ENCODE measurements at places on chromosomes 6 and 20.

DNA sequence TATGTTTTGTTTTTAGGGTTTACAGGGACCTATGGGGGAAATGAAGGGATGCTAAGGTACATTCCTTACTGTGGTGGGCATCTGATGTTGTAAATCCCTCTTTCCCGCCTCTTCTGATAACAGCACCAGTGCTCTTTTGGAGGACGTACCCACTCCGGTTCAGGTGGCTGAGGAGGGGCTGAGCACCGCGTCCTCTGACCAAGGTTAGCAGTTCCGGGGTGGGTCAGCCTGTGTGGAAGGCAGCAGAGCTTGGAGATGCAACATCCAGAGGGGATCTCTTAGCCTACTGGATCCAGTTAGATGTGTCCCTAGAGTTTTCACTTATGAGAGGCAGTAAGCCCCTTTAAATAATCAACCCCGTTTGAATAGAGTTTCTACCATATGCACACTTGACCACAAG, 135.3 kb upstream of the KCNG1 start:
- no peak overlapping the region for H3K4me3 ChIP-seq
- H3K27me3 ChIP-seq: peaks cover 48% of the 10 kb centered on the region
- H3K4me1 ChIP-seq: no peaks in the 10 kb centered on the region
- no peak overlapping the region for H3K27ac ChIP-seq

DNA sequence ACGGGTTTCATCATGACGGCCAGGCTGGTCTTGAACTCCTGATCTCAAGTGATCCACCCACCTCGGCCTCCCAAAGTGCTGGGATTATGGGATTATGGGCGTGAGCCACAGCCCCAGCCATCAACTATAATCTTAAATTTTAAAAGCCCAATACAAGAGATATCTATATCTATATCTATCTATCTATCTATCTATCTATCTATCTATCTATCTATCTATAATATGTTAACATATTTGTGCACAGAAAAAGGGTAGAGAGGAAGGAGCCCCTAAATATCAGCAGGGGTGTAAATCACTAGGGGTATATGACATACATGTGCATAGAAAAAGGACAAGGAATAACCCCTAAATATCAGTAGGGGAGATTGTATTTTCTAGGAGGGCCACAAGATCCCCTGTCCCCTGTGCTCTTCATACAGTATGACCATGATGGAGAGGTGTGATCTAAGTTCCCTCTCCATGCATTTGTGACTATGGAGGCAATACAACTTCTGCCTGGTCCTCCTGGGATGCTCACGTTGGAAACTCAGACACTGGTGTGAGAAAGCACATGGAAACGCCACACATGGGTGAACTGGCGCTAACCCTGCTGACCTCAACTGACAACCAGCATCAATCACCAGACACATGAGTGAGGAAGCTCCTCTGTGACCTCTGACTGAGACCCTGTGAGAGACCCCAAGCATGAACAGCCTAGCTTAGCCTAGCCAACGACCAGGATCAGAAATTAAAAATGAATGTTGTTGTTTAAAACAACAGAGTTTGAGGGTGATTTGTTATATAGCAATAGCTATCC, 1.2 kb upstream of the SPATS1 start:
- H3K4me3 ChIP-seq: no peak overlapping the region
- H3K27me3 ChIP-seq: peaks cover 39% of the 10 kb centered on the region
- H3K36me3 ChIP-seq: no peaks in the 10 kb centered on the region
- ATAC-seq: no peak

DNA sequence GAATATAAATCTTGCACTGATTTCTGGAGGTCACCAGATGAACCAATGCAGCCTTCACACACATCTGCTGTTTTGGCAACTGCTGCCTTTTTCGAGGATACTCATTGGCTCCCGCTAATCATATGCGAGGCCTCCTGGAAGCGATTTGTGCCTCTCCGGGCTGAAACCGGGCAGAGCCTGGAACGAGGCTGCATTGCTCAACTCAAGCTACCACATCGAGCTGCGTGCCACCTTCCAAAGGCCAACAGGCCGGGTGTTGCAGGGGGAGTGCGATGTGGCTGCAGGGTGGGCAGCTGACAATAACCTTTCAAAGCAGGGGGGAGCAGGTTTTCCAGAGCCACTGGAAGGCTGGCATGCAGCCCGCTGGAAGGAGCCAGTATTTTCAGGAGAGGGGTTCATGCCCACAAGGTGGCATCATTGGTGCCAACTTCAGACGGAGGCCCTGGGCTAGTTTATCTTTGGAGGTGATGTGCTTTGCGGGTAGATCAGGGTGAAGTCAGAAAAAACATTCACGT, 122.6 kb upstream of the IFNGR1 start:
- peaks cover 9% of the 10 kb centered on the region for H3K4me1 ChIP-seq
- H3K4me3 ChIP-seq: no peak overlapping the region
- no peaks in the 10 kb centered on the region for H3K36me3 ChIP-seq
- H3K27me3 ChIP-seq: no peaks in the 10 kb centered on the region

DNA sequence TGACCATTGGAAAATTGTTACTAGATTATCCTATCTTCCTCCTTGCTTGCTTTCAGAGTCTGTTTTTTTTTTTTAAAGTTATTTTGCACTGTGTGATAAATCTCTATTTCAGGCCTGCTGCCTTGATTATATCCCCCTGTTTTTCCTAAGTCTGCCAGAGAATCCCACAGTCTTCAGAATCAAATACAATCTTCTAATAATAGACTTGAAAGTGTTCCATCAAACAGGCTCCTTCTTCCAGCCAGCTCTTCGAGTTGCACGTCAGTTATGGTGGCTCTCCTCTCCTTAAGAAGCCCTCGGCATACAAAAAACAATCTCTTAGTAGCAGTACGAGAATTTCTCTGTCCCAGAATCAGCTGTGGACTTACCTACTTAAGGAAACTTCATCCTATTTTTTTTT, 92.9 kb upstream of the NOX3 start:
- H3K36me3 ChIP-seq: no peaks in the 10 kb centered on the region
- ATAC-seq: no peak
- no peak overlapping the region for H3K27ac ChIP-seq

DNA sequence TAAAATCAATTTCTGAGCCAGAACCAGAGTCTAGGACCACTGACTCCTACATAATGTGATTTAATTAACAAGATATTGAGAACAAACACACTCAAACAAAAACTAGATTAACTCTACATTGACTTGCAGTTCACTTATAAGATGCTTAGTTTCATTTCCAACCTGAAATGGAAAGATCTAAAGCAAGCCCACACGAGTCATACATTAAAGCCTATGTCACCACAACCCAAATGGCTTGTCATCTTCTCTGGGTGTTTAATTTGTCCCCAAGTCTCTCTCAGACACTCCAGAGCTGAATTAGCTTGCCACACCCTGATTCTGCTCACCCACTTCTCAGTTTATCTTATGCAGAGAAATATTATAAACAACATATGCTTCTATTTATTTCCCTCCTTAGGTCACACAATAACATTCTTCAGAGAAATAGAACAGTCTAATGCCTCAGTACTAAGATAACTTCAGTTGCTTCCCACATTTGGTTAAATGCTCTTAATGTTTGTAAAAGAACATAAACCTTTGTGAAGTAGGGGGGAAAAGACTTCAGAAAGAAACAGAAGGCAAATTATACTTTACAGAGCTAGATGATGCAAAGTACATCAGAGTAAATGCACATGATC, 8.8 kb upstream of the FBXO30 start:
- no peak overlapping the region for H3K27ac ChIP-seq
- no peak overlapping the region for H3K4me3 ChIP-seq
- H3K4me1 ChIP-seq: no peaks in the 10 kb centered on the region
- H3K36me3 ChIP-seq: no peaks in the 10 kb centered on the region

DNA sequence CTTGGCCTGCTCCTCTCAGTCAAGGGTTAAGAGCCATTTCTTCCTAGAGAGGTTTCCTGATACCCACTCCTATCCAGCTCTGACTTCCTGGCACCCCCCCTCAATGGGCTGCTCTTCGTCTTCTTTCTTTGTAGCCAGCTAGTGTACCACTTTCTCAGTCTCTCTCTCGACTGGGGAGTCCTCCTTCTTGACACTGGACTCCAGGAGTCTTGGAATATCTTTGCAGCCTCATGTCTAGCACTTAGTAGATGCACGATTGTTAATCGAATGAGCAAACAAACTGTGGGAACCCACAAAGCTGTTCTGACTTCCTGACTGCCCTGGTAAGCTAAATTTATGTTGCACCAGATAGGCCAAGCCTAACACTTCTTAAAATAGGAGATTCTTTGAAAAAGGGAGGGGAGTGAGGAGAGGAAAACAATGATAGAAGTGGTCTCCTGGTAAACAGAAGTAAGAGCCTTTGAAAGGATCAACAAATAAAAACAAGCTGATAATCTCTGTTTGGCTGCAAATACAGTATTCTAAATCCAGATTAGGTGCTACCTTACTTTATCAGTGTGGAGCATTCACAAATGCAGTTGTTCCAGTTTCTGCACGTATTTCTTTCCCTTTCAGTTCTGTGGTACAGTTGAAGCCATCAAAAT, 160.1 kb upstream of the CITED2 start:
- no peak overlapping the region for H3K27ac ChIP-seq
- no peaks in the 10 kb centered on the region for H3K27me3 ChIP-seq
- no peak for ATAC-seq
- H3K36me3 ChIP-seq: no peaks in the 10 kb centered on the region

DNA sequence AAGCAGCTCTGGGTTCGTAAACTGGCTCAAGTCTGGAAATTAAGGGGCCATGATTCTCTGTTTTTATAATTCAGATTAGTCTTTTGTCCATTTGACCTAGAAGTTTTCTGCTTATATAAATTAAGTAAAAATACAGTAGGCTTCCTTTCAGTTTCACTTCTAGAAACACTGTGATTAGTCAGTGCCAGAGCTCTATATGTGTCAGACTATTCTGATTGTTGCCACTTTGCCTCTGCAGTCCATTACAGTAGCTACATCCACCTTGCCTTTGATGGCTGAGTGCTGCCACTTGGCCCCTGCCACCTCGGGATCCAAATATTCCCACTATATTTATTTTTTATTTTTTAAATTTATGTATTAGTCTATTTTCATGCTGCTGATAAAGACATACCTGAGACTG, 7.9 kb downstream of the ZC2HC1B start:
- no peak overlapping the region for H3K4me3 ChIP-seq
- no peaks in the 10 kb centered on the region for H3K27me3 ChIP-seq

DNA sequence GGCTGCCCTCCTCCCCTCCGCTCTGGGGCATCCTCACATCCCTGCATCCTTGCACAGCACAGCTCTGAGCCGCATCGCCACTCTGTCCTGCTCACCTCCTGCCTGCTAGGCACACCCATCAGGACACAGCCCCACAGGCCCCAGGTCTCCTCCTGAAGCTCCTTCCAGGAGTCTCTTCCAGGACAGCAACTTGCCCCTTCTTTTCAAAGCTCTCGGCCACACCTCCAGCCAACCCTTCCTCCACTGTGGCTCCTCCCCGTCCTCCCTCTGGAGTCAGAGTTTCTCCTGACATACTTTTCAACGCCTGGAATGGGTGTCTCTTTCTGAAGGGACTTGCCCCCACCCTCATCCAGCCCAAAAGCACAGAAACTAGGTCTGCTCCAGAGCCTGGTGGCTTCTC, 77.3 kb downstream of the SLC23A2 start:
- H3K4me1 ChIP-seq: no peaks in the 10 kb centered on the region
- H3K4me3 ChIP-seq: no peak overlapping the region
- ATAC-seq: no peak
- H3K36me3 ChIP-seq: peaks cover 5% of the 10 kb centered on the region
- H3K27ac ChIP-seq: no peak overlapping the region

DNA sequence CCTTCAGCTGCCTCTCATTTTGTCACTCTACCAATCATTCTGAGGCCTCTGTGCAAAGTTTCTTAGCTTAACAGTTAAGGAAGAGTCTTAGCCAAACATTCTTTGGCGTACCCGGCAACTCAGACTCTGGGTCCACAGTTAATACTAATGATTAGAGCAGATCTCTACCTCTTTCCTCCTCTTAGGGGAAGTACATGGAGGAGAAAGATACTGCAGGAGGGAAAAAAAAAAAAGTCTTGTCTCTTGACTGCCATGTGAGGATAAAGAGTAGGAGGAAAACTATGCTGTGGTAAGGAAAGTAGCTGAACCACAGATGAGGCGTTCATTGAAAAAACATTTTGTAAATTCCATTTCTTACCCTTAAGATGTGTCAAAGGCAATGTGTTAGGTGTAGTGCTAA, 44.0 kb upstream of the MARCKS start:
- H3K27me3 ChIP-seq: no peaks in the 10 kb centered on the region
- H3K27ac ChIP-seq: no peak overlapping the region
- no peaks in the 10 kb centered on the region for H3K4me1 ChIP-seq

GRCh38 chr20:50267041-50267865, 76.6 kb downstream of the CEBPB start:
- peaks cover 9% of the 10 kb centered on the region for H3K4me1 ChIP-seq
- no peaks in the 10 kb centered on the region for H3K27me3 ChIP-seq
- H3K36me3 ChIP-seq: no peaks in the 10 kb centered on the region
- no peak overlapping the region for H3K4me3 ChIP-seq
- peak; percentile 56 for ATAC-seq

GRCh38 chr6:126033696-126034095, 47.4 kb downstream of the TRMT11 start:
- H3K36me3 ChIP-seq: peaks cover 12% of the 10 kb centered on the region
- no peaks in the 10 kb centered on the region for H3K27me3 ChIP-seq
- no peak overlapping the region for H3K4me3 ChIP-seq
- no peak overlapping the region for H3K27ac ChIP-seq
- ATAC-seq: peak; percentile 83

GRCh38 chr6:84752118-84752850, 12.1 kb downstream of the TBX18 start:
- no peak overlapping the region for H3K27ac ChIP-seq
- no peak overlapping the region for H3K4me3 ChIP-seq
- peaks cover 10% of the 10 kb centered on the region for H3K27me3 ChIP-seq
- H3K4me1 ChIP-seq: no peaks in the 10 kb centered on the region
- no peak for ATAC-seq

- H3K27me3 ChIP-seq: no peaks in the 10 kb centered on the region
- no peak for ATAC-seq
- H3K4me3 ChIP-seq: no peak overlapping the region
- H3K27ac ChIP-seq: no peak overlapping the region
These were observed 438.4 kb upstream of the ADGRB3 start for GRCh38 chr6:68196645-68197044.

DNA sequence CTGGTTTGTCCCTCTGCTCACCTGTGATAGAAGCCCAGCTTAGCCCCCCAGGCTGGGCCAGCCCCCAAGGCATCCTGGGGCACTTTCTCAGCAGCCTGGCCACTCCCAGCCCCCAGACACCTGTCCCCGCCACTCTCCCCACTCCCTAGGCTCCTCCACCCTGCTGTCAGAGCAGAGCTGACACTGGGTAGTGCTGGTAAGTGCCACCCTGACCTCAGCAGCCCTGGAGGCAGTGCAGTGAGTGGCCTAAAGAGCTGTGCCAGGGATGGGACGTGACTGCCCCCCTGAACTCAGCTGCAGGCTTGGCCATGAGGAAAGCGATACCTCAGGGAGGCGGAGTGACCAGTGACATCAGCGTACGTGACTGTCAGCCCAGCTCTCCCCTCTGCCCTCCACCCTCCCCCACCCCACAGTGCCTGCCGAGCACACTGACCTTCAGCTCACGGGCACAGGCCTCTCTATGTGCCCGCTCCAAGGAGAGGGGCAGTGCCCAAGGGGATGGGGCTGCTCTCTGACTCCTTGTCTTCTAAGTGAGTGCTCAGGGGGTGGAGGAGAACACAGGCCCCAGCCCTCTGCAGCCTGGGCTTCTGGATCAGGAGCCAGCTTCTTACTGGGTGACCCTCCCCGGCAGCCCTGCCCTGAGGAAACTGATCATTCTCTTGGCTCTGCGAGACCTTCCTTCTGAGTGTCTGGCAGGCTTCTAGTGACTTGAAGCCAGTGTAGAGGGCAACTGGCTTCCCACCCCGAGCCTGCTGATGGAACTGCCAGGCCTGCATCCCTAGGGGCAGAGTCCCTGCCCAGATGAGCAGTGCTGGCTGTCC, 172.7 kb downstream of the MRPL14 start:
- no peaks in the 10 kb centered on the region for H3K4me1 ChIP-seq
- ATAC-seq: no peak
- H3K27ac ChIP-seq: no peak overlapping the region
- no peak overlapping the region for H3K4me3 ChIP-seq

Measured in gastroesophageal sphincter (tissue), 4 donors.